ENCODE measurements at places on chromosomes 6 and 20.

DNA sequence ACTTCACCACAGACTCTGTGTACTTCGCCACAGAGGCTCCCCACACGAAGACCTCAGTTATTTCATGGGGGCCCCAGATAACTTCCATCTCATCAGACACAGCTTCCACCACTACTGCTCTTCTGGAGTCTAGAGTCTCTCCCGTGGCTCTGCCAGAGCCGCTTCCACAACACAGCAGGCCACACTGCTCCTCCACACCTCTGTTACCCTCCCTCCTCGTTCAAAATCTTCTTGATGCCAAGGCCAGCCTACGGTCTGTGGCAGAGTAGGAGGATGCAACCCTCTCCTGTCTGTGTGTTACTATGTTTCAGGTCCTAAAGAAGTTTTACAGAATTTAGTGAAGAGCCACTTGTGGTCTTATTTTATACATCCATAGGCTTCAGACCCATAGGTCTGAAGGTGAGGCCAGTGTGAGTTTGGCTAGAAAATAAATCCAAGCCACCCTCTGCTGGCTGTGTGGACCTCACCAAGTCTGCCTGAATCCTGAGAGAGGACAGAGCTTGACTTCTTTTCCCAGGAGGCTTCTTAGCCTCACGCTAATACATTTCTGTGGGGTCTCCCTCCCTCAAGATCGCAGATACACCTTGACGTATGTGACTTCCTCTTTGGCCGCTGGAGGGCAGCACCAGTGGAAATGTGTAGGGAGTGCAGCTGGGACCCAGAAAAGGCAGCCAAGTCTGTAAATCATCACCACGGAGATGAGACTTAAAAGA lies 197.7 kb downstream of the FAXC start:
- peak; percentile 69 for DNase-seq

DNA sequence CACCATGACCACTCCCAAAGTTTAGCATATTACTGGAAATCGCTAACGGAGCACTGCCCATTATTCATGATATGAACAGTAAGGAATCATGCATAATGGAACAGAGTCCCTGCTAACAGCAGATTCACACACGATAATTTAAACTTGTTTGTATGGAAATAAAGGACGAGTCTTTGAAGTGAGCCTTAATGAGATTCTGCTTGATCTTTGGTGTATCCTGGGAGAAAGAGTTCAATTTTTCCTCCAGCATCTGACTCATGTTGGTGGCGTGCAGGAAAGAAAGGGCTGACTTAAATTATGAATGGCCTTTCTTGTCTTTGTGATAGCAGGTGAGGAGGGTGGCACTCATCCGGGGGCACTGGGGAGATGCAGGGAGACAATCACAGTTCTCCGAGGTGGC lies 194.6 kb downstream of the ZNF217 start:
- no peak for DNase-seq

DNA sequence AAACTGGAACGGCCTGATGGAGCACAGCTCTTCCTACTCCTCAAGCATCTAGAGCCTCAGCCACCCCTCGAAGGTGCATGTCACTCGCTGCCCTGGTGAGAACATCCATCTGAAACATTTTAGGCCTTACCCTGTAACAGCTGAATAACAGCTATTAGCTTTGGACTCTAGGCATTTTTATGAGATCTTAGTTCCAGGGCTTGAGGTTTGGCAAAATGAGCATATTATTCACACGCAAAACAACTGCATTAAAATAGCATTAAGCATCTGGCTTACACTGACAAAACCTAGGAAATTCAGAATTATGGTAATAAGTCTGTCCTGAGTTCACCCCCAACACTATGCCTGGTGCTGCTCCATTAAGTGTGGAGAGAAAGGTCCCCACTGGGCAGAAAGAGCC lies 56.1 kb downstream of the ADAT2 start:
- DNase-seq, result no peak

DNA sequence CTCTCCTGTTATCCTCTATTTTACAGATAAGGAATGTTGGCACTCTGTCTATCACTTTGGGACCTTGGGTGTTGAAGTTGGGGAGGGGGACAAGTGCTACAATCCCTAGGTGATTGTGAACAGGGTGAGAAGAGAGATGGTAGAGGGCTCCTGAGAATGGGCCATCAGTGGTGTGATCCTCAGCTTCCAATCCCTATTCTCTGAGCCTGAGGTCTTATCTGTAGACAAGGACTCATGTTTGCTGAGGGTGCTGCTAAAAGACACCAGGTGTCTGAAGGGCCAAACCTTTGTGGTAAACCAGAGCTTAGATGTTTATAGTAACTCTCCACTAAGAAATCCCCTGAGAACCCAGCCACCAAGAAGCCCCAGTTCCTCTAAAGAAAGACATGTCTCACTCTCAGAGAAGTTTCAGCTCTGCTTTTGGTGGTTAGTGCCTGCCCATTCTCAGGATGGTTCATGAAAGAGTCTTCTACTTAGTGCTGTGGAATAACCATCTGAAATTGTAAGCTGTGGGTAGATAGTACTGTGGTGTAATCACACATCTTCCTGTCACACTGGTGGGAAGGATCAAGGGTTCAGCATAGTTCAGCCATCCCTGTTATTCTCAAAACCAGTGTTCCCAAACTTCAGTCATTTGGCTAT lies 58.2 kb upstream of the IL20RA start:
- DNase-seq, result peak; percentile 12

- DNase-seq, result no peak
Measured at GRCh38 chr6:57242505-57242904, 20.4 kb upstream of the RAB23 start.

- no peak for DNase-seq
Measured at GRCh38 chr20:7859356-7859802, 80.9 kb downstream of the HAO1 start.

DNA sequence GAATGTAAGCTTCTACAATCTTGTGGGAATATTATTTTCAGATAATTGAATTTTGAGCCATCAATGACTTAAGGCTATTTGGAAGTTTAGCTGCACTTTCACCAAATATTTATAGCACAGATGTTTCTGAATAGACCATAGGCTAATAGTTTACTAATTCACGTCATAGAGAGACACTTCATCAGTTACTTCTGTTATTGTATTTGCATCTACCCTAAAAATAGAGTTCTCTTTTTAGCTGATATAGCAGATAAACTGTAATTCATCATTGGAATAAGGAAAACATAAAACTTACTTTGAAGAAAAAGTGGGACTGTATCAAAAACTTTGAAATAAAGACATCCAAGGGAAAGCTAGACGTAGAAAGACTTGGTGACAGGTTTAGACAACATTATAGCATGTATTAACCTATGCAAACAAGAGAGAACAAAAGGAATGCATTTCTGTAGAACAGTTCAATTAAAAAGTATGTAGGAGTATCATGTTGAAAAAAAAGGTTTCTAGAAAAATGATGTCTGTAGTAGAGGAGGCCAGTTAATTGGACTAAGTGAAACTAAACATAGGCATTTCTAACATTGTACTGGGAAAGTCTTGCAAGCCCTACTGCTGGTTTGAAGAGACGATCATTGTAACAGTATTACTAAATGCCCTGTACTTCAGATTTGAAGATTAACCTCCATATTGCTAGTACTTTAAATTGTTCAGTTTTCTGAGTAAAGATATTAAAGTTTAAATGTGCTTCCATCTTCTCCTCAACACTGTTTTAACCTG lies 123.3 kb downstream of the ZFAND3 start:
- DNase-seq, result no peak

GRCh38 chr6:3026791-3027626 lies 27.3 kb downstream of the NQO2 start:
- DNase-seq, result peak; percentile 31
